ENCODE measurements at places on chromosomes 11 and 22.

GRCh38 chr11:8867035-8867434 is 44.0 kb upstream of the AKIP1 start:
- no peak for DNase-seq

DNA sequence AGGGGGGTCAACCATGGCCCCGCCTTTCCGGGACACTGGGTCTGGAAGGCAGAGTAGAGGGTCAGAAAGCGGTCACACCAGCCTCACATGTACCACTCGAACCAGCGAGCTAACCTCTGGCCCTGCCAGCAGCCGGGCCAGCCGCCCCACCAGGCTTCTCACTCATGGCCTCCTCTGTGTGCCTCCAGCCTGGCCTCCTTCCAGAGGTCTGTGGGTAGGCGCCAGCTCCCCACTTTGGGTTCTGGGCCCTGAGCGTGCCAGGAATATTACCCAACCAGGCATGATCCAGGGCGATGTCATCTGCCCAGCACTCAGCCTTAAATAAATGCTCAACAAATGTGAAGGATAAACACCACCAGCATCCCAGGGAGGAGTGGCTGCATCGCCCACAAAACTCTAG is 5.8 kb downstream of the SCUBE1 start:
- DNase-seq, result peak; percentile 81

DNA sequence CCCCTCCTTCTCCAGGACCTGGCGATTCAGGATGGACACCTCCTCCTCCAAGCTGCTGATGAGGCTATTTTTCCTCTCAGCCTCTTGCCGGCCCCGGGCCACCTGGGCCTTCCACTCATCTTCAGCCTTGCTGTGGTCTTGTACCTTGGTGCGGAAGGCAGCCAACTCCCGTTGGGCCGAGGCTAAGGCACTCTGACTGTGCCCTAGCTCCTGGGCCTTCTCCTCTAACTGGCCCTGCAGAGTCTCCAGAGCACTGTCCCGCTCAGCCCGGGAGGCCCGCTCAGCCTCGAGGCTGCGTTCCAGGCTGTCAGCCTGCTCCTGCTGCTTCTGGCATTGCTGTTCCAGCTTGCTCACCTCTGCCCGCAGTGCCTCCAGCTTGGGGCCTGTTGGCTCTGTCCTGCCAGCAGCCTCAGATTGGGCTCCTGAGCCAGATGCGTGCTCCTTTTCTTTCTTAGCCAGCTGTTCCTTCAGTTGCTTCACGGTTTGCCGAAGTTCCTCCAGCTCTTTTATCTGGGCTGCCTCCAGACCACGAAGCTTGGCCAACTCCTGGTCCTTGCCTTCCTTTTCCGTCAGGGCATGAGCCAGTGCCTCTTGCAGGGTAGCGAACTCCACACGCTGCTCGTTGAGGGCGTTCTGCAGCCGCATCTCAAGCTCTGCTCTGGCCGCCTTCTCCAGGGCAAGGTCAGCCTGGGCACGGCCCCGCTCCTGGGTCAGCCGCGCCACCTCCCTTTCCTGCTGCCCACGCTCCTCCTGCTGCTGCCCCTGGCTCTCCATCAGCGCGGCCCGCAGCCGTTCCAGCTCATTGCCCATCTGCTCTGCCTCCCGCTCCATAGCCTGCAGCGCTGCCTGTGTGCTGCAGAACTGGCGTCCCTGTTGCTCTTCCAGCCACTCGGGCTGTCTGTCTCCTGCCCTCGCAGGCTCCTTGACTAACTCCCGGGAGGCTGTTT is 15.3 kb downstream of the IL18BP start:
- DNase-seq, result no peak

GRCh38 chr11:46142561-46142960 is 21.3 kb upstream of the PHF21A start:
- no peak for DNase-seq

DNA sequence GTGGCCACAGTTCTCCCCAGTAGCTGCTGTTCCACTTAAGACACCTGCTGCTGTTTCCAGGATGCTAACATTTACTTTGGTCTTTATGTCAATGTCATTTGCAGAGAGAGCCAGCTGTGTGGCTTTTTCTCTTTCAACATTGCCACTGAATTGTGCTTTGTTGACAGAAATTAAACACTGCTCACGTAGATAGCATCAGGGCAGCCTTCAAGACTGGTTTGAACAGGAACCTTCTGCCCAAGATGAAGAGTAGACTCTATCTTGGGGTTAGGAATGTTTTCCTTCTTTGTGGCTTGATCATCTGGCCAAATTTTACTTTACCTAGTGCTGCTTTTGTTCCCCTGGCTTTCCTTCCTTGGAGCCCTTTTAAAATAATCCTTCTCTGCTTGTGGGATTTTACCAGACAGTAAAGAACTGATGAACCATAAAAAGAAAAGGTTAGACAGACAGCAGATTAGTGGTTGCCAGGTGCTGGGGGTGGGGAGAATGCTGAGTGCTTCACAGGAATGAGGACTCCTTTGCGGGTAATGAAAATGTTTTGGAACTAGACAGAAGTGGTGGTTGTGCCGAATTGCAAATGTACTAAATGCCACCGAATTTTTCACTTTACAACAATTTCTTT is 22.7 kb upstream of the XBP1 start:
- no peak for DNase-seq

Measured in H4 (cell line).